ENCODE measurements at places on chromosomes 3 and 15.
A peak's percentile ranks its signal among the peaks of the same experiment; 100 is the strongest.

- no peak for DNase-seq
Observed at GRCh38 chr3:155024006-155024638, 56.0 kb upstream of the MME start.

- no peak for DNase-seq
Observed at GRCh38 chr15:30929982-30930381, 26.3 kb downstream of the FAN1 start.

- no peak for DNase-seq
Observed at GRCh38 chr15:32828507-32829186, 110.8 kb downstream of the GREM1 start.

GRCh38 chr3:140442621-140443020 lies 235.2 kb upstream of the TRIM42 start:
- no peak for DNase-seq

DNA sequence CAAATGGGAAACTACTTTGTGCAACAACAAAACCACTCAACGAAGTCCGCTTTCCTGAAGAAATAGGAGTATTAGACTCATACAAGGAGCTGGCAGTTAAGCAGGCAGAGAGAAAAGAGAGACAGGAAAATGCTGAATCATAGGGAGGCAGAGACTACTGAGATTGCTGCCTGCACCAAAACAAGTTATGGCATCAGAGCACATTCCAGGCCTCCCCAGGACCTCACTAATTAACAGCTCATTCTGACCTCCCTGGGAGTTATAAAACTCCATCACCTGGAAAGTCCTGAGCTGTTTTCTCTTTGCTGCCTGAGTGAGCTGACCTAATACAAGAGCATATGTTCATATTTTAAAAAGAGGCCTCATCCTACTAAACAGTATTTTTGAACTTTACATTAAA lies 741.0 kb downstream of the MCTP2 start:
- no peak for DNase-seq

DNA sequence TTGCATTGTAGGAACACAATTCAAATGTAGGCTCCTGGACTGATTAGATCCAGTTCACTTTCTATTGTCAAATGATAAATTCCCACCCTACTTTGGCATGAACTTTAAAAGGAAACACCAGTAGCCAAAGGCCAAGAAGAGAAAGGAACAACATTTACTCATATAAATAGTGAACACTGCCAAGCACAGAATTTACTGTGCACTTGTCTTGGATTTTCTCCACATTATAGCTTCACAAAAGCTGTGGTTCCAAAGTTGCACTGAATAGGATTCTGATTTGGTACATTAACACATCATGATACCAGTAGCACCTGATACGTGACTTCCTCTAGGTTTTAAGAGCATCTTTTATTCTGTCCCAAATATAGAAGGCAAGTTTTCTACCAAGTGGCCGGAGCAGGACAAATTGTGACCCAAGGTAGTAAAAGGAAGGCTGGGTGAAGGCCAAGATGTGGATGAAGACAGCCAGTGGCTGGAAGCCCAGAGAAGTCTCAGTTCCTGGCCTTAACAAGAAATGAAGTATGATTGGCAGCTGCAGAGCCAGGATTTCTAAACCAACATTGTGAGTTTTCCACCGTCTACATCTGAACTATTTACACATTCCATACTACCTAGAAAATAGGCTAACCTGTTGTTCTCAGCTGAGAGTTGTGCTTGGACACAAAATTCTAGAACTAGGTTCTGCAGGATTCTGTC lies 206.7 kb downstream of the THRB start:
- no peak for DNase-seq

GRCh38 chr3:26307192-26307591 lies 315.4 kb upstream of the LRRC3B start:
- DNase-seq, result no peak

DNA sequence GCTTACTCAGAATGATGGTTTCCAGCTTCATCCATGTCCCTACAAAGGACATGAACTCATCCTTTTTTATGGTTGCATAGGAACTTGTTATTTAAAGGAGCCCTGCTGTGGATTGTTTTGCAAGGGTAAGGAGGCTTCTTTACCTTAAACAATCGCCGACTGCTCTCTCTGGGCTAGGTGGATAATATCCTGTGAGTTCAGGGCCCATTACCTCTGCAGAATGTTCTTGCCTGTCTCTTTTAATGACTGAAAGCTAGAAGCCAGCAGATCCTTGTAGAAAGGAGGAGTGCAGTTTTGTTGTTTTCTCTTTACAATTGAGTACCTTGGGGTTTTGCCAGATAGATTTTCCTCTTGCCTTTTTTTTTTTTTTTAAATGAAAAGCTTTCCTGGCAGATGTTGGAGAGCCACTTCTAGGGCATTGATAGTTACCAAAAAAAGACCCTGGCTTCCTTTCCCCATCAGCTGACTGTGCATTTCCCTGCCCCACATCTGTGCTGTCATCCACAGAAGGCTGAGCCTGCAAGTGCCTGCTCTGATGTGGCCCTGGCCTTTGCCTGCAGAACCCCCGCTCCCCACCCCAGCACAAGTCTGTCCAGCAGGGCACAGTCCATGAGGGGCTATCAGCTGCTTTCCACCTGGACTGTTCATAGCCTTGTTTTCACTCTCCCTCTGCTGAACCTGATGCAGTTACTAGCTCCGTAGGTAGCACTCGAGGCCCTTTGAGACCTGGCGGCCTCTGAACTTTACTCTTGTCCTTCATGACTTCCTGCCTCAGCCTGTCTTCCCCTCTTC lies 113.1 kb downstream of the CHCHD6 start:
- DNase-seq, result peak; percentile 85

DNA sequence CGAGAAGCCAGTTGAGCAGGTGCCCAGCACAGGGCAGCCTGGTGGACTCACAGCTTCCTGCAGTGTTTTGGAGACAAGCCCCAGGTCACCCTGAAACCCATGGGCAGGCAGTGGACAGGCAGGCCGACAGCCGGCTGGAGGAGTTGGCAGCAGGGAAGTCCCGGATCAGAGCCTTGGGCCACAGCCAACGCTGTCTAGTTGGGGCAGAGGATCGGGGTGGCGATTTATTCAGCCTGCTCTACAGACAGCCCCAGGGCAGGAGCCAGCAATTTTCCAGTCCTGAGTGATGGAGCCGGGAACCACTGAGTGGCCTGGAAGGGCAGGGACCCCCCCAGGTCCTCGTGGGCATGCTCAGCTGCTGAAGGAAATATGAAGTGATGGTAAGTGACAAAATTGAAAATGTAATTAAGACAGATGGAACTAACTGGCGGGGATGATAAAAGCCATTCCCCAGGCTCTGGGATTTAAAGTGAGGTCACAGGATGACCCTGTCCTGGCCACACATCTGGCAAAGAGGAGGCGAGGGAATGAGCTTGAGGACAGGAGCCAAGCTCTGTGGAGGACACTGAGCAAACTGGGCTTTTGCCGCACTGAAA lies 34.4 kb upstream of the TBC1D21 start:
- no peak for DNase-seq

DNA sequence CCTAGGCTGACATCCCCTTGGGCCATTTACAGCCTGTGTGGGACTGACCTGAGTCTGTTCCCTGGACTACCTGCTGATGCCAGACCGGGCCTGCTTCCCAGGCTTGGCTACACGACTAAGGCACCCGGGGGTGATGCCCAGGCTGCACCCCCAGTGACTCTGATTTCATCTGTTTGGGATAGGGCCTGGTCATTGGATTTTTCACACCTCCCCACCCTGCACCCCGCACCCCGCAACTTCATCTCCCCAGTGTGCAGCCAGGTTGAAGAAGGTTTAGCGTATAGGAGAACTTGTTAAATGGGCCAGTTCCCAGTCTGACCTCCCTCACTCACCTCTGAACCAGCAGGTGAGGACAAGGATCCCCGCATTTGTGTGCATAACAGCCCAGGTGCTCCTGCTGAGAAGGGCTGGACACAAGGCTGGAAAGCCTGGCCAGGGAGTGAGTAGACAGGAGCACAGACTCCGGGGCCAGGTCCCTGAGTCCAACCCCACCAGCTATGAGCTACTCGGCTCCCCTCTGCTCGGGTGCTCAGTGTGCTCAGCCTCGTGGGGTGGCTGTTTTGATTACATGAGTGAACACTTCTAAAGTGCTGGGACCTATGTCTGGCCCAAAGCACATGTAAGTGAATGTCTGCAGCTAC lies 18.5 kb downstream of the SLC6A20 start:
- DNase-seq, result no peak

DNA sequence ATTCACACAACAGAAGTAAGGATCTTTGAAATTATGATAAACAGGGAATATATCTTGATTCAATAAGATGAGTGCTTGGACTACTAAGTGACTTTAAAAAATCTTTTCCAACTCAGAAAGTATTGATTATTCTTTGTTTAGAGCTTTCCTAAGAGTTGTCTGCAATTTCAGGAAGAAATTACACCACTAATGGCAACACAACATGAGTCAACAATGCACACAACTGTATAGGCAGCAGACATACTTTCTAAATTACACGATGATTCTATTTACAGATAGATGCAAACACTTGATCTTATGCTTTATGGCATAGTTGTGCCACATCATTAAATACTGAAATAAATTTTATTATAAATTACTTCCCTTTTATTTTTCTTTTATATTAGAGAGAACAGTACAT lies 4.4 kb downstream of the NAA50 start:
- no peak for DNase-seq

Data from NCI-H2029 (cell line).